ENCODE measurements at places on chromosomes 13 and 19.

DNA sequence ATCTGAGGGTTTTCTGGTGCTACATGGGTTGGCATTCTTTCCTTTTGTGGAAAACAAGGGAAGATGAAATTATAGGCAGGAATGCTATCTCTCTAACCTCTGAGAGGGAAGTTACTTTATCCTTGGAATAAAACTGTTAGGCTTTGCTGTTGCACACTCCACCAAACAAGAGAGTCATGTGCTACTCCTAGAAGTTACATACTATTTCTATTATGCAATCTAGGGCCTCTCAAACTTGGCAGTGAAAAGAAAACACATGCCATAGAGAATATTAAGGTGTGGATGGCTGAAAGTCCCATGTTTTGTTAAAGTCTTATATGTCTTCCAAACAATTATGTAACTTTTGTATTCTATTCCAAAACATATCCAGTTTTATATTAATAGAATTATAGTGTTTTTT lies 367.9 kb downstream of the SLC7A1 start:
- no peak for DNase-seq

- DNase-seq: no peak
These were observed 26.8 kb upstream of the LRCH1 start for GRCh38 chr13:46526100-46526735.

DNA sequence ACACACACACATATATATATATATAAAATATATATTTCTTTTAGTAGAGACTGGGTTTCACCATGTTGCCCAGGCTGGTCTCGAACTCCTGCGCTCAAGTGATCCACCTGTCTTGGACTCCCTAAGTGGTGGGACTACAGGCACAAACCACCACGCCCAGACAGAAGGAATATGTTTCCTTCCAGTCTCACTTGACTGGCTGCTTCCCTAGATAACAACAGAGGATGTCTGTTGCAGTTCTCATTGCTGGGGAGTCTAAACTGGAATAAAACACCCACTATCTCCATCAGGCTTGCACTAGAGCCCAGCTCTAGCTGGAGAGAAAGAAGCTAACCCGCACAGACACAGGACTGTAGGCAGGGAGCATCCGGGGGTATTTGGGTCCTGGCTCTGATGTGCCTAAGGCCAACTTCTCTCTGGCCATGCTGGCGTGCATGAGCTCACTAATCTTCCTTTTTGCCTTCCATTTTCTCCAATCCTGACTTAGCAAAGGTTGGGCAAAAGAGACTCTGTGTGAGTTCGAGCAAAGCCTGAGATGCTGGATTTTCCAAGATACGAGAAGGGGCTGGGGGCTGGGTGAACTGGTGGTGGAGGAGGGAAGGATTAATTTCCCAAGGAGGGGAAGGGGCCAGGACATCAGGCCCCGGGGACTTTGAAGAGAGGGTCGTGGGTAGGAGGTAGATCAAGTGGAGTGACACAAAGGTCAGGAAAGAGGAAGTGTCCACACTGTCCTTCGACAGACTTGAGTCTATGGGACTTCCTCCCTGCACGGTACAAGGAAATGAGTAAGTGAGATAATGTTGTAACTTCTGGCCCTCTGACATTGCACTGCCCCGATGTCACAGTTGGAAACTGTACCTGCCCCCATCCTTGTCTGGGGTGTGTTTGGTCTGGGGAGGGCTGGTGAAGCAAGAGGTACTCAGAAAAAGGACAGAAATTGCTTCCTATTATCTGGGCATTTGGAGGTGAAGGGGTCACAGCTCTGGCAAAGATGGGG lies 22.5 kb upstream of the ALOX5AP start:
- DNase-seq: no peak

- peak; percentile 61 for DNase-seq
These were observed 927 bp downstream of the COL4A2 start for GRCh38 chr13:110307767-110308655.

- peak; percentile 1 for DNase-seq
These were observed 81.7 kb downstream of the LRRC63 start for GRCh38 chr13:46293436-46293835.

GRCh38 chr19:46903458-46903857 lies 42.7 kb downstream of the ARHGAP35 start:
- no peak for DNase-seq

- no peak for DNase-seq
These were observed 564.1 kb downstream of the EFNB2 start for GRCh38 chr13:105971312-105971711.

- DNase-seq: no peak
These were observed 2.2 kb downstream of the CHMP2A start for GRCh38 chr19:58552655-58553054.

DNA sequence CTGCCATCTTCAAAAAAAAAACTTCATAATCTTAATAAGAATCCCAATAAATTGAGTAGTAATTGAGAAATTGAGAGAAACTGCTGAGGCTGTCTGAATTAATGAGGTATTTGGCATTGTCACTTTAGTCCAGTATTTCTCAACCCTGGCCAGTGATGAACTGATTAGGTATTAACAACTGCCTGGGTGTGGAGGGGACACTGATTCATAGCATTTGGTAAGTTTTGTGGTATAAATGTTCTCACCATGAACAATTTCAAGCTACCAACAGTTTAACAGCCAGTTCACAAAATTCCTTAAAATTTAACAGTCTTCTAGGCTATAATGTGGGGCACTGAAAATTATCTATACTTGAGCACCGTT lies 18.3 kb downstream of the GPC6 start:
- DNase-seq: no peak
